Suppressor macrophage treated with lipopolysaccharide for 4 hours (primary cell): ENCODE measurements at places on chromosomes 3 and 15.

DNA sequence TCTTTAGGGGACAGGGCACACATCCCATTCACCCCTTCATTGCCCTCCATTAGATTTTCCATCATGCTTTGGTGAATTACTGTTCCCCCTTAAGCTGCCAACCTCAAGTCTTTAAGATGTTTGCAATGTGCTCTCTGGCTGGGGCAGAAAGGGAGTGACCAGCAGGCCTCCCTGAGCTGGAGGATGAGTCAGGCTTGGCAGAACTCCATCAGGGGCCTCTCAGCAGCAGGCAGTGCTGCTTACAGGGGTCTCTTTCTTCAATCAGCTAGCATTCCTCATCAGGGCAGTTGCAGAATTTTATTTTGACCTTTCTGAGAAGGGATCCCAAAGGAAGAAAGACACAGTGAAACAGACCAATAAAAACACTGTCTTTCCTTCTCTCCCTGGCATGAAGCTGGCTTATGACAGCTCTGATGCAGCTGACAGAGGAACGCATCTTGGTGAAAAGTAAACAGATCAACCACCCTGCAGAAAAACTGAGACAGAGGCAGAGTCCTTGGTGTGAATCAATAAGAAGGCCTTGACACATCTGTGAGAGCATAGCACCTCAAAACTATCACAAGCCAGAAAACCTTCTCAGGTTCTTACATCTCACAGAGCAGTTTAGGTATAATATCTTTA lies 88.7 kb upstream of the MRPL3 start:
- no peak for DNase-seq

DNA sequence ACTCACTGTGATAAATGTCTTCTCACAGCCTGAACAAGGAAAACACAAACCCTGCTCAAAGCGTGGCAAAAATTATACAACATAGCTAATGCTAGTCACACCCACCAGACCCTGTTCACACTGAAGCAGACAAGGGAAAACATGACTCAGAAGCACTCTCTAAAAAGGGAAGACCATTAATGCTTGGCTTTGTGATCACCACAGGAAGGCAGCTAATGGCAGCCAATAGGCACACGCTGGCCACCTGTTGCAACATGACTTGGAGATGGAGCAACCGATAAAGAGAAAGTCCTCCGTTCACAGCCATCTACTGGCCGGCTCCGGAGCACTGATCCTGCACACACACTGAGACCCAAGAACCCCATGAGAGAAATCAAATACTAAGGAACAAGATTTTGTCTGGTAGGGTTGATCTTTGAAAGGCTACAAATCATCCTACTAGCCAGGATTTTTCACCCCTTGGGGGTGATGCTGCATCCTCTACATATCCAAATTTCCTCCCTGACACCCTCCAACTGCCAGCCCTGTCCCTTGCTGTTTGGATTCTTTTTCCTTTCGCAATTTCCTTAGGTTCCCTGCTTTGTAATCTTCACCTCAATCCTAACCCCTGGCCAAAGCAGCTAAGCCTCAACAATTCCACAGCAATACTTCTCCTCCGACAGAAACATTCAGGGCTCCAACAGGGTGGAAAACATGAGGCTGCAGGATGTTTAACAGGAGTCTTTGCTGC lies 3.2 kb downstream of the ZXDC start:
- DNase-seq: peak; percentile 97

DNA sequence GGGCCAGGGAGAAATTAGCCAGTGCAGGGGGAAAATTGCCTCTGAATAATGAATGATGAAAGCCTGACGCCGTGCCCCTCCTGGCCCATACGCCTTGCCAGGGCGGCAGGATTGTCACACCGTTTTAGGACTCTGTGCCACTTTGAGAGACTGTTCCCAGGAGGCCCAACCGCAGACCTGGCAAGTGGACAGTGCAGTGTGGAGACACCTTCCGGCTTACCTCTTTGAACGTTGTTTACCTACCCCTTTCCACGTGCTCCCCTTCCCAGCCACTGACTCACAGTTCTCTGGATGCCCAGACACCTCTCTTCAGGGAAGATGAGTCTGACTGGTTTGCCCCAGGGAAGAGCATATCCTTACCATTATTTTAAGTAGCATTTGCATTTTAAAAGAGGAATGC lies 84.0 kb upstream of the PXYLP1 start:
- DNase-seq: no peak

- DNase-seq: peak; percentile 7
Measured at GRCh38 chr3:120284747-120285507, at the start of gene GPR156. GPR156 (minus strand) TSS chr3:120285222; CDS start chr3:120244098, 41,124 bp downstream.

DNA sequence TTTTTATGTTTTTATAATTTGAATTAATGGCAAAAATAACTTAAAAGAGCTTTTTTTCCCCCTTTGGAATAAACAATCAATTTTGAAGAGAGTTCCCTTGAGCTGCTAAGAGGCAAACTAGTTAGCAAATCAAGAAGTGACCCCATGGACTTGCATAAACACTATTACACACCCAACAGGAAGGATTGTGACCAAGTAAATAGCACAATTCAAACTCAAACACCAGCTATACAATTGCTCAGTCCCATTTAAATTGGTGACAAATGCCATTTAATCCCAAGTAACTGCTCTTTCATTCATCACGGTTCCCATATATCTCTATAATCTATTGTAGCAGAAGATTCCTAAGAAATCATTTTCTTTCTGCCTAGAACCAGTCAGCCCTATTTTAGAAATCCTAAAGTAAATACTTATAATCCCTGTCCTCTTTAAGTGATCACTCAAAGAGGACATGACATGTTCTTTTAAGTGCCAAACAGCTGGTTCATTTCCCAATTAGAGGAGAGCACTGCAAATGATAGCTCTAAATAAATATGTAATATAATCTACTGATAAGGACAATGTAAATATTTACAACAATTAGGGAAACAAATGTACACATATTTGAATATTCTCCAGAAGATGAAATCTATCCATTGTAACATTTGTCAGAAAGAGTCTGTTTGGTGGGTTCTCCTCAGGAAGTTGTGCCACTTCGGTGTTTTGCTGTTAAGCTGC lies 137.8 kb upstream of the ADAMTS9 start:
- DNase-seq: no peak
